T-helper 17 cell (primary cell): ENCODE measurements at places on chromosomes 3 and 15. TPM values are rescaled to one million over a fixed set of nuclear protein-coding genes. Genes with fewer than 3 reads are reported as not detected.

The SHC4 gene
- total RNA-seq = 0.12 TPM

The PLA2G4E gene
- total RNA-seq = not detected

The DALRD3 gene
- total RNA-seq = 21.2 TPM

The PRR23C gene
- total RNA-seq = not detected

The UBAP1L gene
- total RNA-seq = 7.8 TPM

The PGBD4 gene
- total RNA-seq = 3.3 TPM

The OR5K2 gene
- total RNA-seq = not detected

The TIGIT gene
- 13.3 TPM for total RNA-seq

The MYO5C gene
- total RNA-seq = 1.5 TPM

The SLC28A1 gene
- total RNA-seq = not detected

The ANKRD34C gene
- total RNA-seq = not detected

The ZNF80 gene
- total RNA-seq = 0.97 TPM

GRCh38 chr3:190307164-190307545 is 15.1 kb downstream of the CLDN1 start:
- no peak for DNase-seq

- DNase-seq = no peak
These were observed 508.6 kb upstream of the IL12A start for GRCh38 chr3:159480046-159480445.

DNA sequence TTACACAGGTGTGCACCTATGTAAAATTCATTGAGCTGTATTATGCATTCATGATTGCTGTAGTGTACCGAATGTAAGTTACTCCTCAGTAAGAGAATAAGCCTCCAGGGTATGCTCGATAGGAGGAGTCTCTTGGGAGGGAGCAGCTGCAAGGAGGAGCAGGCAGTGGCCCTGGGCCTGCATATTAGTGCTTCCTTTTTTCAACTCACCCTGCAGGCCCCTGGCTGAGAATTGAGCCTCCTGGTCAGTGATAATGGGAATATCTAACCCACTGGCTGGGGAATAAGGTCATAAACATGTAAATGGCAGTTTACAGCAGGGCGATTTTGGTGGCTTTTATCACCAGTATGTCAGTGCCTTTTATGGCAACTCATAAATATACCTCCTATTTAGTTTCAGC is 21.7 kb upstream of the SFMBT1 start:
- DNase-seq = no peak

GRCh38 chr15:70643106-70643782 is 120.1 kb downstream of the UACA start:
- DNase-seq = no peak

- no peak for DNase-seq
These were observed 78.7 kb downstream of the PLXNA1 start for GRCh38 chr3:127061641-127062040.

DNA sequence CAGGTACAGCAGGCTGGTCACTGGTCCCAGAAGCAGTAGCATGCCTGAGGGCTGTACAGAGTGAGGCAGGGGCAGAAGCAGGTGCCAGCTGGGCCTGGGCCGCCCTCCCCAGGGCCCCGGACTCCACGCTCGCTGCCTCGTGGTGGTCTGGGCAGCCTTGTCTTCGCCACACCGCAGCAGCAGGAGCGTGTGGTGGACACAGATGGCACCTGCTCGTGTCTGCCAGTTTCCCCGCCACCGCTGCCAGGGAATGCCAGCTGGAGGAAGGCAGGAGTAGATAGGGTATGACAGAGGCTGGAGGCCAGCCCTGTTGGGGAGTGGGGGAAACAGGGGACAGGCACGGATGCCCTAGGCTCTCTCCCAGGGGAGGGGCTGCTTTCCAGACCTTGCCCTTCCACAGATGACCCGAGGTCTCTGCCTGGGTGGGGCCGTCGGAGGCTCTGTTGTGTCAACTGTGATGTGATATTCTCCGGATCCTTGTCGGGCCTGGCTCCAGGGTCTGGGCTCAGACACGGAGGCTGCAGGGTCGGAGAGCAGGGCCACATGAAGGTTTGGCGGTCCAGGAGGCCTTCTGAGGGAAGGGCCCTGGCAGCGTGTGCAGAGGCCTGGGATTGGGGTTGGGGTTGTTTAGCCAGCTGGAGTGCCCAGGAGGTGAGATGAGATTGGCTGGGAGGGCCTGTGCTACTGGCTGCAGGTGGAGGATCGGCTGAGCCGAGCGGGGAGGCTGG is 33.6 kb downstream of the GOLGA6L10 start:
- DNase-seq = no peak

- DNase-seq = no peak
These were observed 155.2 kb downstream of the NSMCE3 start for GRCh38 chr15:29114221-29115092.

- DNase-seq = no peak
These were observed 764.4 kb upstream of the LMCD1 start for GRCh38 chr3:7737263-7737662.

DNA sequence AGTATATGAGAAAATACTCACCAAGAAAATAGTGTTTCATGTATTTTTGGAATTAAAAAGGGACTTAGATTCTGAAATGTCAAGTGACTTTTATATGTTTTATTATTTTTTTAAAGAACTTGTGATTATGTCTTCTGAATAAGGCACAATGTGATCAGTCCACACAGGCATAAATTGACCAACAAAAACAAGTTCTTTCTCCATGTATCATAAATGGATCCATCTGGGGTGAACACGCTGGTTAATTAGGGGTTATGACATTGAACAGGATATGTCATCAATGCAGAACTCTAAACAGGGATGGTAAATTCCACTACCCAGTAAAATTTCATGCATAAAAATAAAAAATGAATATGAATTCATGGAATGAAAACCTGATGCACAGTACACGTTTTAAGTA is 31.3 kb upstream of the PIK3CA start:
- DNase-seq = no peak

- no peak for DNase-seq
These were observed 19.9 kb downstream of the BBX start for GRCh38 chr3:107542665-107543064.

DNA sequence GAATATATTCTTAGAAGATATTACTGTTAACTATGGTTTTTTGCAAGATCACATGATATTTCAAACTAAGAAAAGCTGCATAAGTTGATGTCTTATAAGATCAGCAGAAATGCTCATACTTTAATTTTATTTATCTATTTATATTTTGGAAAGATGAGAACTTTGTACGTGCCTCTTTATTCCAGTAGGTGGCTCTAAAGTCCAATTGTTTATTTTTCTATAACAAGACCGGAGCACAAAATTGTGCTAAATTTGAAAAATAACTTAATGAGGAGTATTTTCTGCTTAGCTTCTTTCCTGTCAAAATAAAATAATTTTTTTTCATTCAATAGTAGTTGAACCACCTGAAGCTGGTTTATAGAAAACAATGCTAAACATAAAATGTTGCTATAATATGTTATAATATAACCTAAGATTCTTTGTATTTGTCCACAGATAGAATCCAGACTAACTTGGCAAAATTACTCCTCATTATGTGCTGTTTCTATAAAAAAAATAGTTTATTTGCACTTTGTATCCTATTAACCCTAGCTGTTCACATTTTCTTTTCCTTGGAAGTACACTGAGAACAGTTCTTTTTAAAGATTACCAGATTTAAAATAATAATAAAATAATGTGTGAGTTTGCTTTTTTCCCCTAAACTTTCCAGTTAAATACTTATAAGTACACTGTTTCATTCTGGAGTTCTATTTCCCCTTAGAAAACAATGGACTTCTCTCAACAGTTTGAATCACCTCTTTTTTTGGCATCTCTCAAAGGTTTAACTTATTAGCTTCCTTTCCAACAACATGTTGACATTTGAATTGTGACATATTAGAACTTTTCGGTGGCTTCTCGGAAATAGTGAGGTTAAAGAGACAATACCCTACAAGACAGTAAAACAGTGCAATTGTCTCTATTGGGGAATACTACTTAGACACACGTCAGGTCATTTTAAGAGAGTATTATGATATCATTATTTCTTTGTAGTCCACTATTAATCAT is 530.0 kb downstream of the MECOM start:
- no peak for DNase-seq

GRCh38 chr3:113747283-113748046 is 630 bp downstream of the ATP6V1A start:
- DNase-seq = no peak

- no peak for DNase-seq
These were observed 107.4 kb upstream of the FOXB1 start for GRCh38 chr15:59896663-59897074.

GRCh38 chr15:65796610-65797078 is 4.6 kb upstream of the DENND4A start:
- DNase-seq = no peak

GRCh38 chr3:86748015-86748414 is 242.9 kb downstream of the VGLL3 start:
- DNase-seq = no peak

GRCh38 chr3:197298945-197299854 is 788 bp upstream of the DLG1 start:
- peak; percentile 24 for DNase-seq

GRCh38 chr3:178263236-178263916 is 272.9 kb upstream of the KCNMB2 start:
- no peak for DNase-seq

- no peak for DNase-seq
These were observed 24.9 kb downstream of the ETFA start for GRCh38 chr15:76286271-76286879.

DNA sequence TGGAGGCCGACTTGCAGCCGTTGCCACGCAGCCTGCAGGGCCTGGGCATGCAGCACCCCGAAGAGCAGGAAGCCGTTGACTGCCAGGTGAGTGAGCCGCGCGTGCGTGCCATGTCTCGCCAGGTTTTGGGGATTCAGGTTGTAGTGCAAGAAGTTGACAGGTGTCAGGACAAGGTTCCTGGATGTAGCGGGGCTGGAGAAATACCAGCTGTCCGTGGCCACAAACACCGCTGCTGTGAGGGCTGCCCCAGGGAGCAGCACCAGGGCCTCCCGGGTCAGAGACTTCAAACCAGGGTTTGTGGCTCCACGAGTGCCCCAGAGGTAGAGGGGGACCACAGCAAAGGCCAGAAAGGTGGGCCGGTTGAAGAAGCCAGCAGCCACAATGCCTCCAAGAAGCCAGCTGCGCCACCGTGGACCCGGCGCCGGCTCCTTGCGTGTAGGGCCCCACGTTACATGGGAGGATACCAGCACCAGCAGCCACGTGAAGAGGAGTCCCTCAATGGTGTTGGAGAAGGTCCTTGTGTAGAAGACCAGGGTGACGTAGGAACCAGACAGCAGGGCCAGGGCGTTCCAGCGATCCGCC is 5.6 kb upstream of the NCBP2 start:
- no peak for DNase-seq

DNA sequence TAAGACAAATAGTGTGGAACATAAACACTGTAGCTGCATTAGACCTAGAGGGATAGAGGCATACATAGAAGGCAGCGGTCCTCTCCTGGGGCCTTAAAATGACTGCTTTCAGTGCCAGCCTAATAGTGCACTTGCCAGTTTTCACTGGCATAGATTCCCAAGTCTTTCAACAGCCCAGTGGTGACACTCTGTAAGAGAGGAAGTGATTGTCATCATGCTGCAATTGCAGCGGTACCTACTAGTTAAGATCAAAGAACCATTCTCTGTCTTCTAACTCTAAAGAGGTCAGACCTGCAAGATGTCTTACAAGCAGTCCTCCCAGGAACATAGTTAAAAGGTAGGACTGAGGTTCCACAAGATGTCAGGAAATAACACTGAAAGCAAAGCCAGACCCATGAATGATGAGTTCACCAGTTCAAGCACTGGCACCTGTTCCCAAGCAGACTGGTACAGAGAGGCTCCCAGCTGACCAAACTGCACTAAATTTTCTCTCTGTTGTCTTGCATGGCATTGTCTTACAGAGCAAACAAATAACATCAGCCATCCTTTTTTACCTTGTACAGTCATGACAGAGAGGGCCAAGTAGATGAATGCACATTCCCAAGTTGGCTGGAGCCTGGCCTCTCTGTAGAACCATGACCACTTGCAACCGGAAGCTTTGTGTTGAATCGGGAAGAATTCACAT is 100.5 kb upstream of the SKOR1 start:
- DNase-seq = no peak

GRCh38 chr3:64352639-64352992 is 127.3 kb upstream of the PRICKLE2 start:
- DNase-seq = no peak

GRCh38 chr3:120432150-120432860 is 18.5 kb downstream of the FSTL1 start:
- no peak for DNase-seq

- DNase-seq = no peak
These were observed 100.4 kb downstream of the CORO2B start for GRCh38 chr15:68679161-68679560.

GRCh38 chr15:60883691-60884640 is 345.1 kb downstream of the RORA start:
- DNase-seq = no peak

- DNase-seq = no peak
These were observed 89.3 kb downstream of the ST6GAL1 start for GRCh38 chr3:187019542-187020072.

- DNase-seq = no peak
These were observed 61.3 kb downstream of the TMCO5A start for GRCh38 chr15:37995461-37996347.
